ENCODE measurements at places on chromosomes 6 and 20.
A peak's percentile ranks its signal among the peaks of the same experiment; 100 is the strongest.

GRCh38 chr6:162217058-162217457 is 510.5 kb downstream of the PRKN start:
- no peak for DNase-seq

DNA sequence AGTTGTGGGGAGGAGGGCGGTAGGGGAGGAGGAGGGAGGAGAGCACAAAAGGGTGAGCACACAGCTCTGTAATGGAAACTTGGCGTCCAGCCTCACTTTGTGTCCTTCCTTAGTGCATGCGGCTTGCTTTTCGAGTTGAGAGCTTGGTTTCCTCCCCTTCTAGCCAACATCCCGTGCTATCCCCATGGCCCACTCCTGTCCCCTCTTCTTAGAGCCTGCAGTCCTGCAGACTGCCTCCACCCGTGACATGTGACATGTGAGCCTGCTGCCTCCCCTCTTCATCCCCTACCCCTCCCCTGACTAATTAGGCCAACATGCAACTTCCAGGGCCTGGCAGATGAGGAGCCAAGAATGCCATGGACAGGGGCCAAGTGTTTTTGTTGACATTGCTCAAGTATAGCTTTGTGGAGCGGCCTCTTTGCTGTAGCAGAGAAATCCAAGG is 63.2 kb downstream of the SLC24A3 start:
- DNase-seq: no peak

DNA sequence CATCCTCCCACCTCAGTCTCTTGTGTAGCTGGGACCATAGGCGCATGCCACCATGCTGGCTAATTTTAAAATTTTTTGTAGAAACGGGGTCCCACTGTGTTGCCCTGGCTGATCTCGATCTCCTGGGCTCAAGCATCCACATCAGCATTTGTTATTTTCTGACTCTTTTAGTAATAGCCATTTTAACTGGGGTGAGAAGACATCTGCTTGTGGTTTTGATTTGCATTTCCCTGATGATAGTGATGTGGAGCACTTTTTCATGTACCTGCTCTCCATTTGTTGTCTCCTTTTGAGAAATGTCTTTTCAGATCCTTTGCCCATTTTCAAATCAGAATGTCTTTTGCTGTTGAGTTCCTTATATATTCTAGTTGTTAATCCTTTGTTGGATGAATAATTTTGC is 22.2 kb upstream of the TULP4 start:
- DNase-seq: no peak

- no peak for DNase-seq
Observed at GRCh38 chr6:112310439-112311125, 36.5 kb upstream of the RFPL4B start.

DNA sequence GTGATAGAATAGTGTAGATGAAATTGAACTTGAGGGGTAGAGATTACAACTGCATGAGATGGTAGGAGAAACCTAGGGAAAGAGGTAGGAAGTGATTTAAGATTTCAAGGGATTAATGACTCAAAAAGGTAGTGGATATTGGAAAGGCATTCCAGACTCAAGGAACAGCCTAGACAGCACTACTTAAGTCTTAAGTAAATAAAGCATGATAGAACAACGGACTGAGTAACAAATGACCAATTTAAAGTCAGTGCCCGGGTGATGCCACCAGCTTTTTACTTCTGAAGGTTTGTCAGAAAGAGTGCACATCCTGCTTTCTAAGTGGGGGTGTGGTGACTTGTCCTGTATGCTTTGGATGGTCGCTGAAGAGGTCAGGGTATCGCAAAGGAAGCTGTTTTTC is 81.8 kb downstream of the PHACTR1 start:
- DNase-seq: no peak

GRCh38 chr20:1835186-1836035 is 59.8 kb upstream of the SIRPA start:
- DNase-seq: no peak

- DNase-seq: no peak
Observed at GRCh38 chr6:14770572-14770971, 475.3 kb upstream of the JARID2 start.

DNA sequence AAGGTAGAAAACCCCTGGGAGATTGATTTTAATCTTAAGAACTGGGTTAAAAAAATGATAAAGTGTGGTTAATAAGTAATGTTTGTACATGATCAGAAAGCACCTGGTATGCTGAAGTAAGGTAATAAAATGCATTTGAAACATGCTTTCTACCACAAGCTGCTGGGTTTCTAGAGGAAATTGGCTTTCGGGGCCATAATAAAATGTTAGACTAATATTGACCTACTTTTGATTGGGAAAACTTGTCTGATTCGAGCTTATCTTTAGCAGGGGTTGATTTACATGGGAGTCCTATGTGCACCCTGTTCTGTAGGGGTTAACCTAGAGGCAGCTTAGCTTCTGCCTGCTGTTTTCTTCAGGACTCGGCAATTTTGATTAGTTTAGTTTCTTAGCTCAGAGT is 50.5 kb downstream of the CRYBG1 start:
- no peak for DNase-seq

GRCh38 chr6:27176523-27177484 is 70.7 kb upstream of the PRSS16 start:
- peak; percentile 78 for DNase-seq

DNA sequence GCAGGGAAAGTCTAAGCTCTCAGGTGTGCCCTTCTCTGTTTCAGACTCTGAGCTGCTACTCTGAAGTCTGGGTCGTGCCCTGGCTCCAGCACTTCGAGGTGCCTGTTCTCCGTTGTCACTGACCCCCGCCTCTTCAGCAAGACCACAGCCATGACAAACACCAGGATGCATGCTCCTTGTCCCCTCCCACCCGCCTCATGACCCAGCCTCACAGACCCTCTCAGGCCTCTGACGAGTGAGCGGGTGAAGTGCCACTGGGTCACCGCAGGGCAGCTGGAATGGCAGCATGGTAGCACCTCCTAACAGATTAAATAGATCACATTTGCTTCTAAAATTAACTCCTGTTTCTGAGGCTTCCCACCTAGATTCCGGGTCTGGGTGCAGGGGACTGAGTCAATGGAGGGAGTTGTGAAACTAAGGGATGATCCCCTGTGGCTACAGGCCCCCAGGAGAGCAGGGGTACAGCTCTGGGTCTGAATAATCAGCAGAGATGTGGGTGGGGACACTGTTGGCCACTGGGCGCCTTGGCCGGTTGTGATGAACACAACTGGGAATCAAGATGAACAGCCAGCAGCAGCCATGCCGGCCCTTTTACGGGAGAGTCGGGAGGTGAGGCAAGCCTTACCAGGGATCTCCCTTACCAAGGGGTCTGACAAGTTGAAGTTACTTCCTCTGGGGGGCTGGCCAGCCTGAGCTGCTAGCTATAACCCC is 10.7 kb downstream of the CST7 start:
- no peak for DNase-seq

DNA sequence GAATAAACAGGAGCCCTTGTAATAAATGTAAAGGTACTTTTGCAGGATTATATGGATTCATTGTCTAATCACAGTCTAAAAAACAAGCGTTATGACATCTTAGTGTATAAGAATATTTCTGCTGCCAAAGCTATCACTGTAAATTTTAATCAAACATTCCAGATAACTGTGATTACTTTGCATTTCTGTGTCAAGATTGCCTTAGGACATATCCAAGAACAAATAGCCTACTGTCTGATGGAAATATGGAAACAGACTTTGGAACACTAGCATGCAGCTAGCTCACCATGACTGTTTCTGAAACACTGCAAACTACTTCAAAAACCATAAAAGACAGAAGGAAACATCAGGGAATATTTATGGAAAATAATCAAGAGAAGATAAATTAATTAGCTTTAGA is 248.7 kb upstream of the ASCC3 start:
- no peak for DNase-seq

GRCh38 chr6:149809798-149810197 is 54.4 kb downstream of the LRP11 start:
- DNase-seq: no peak

GRCh38 chr20:33791959-33792597 is 19.1 kb upstream of the CHMP4B start:
- peak; percentile 64 for DNase-seq

DNA sequence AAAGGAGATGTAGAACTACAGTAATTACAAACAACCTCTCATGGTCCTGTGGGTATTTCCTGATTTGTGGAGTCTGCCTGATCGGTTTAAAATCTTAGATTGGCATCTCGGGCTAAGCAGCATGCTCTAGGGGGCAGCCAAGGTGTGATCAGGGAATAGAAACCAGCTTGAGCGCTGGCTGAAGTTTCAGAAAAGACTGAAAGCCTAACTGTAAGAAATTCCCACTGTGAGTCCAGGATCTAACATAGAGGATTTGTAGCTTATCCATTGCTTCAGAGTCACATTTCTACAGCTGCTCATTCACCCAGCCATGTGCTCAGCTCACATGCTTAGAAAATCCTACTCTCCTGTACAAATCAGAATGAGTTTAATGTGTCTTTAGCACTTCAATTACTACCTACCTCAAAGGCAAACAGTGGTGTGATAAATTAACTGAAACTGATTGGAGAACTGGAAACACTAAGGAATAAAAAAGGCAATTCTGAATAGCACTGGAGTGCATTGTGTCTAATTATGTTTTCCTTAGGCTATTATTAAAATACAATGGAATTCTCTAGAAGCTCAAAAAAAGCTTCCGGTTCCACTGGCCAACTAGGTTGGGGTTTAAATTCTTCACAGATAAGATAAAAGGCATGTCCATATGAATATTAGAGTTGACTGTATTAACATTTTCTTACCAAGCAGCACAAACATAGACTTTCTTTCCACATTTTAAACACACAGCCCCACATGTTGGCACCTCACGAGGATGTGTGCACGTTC is 73.8 kb upstream of the MPC1 start:
- DNase-seq: peak; percentile 61

GRCh38 chr6:32153564-32154513 is at the start of gene PPT2:
PPT2 (plus strand) TSS chr6:32154141; CDS start chr6:32154595, 454 bp downstream.
- peak; percentile 75 for DNase-seq

- no peak for DNase-seq
Observed at GRCh38 chr6:36402481-36402880, 15.0 kb upstream of the ETV7 start.

GRCh38 chr6:38508894-38509293 is 130.8 kb downstream of the BTBD9 start:
- DNase-seq: no peak

GRCh38 chr6:56671651-56672461 is 29.2 kb upstream of the DST start:
- no peak for DNase-seq

- DNase-seq: no peak
Observed at GRCh38 chr6:56944661-56945060, 10.2 kb upstream of the BEND6 start.

DNA sequence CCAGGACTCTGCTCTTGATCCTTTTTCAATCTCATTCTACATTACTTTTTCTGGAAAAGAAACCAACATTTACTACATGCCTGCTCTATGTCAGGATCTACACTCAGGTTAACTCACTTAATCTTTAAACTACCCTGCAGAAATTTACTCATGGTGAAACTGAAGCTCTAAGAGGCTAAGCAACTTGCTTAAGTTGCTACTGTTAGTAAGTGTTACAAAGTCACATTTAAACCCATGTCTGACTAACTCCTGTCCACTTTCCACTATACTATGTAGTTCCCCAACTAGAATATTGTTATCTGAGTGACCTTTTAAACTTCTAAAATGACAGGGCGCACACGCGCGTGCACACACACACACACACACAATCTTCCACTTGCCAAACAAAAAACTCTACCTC is 5.0 kb downstream of the CEP162 start:
- DNase-seq: no peak

DNA sequence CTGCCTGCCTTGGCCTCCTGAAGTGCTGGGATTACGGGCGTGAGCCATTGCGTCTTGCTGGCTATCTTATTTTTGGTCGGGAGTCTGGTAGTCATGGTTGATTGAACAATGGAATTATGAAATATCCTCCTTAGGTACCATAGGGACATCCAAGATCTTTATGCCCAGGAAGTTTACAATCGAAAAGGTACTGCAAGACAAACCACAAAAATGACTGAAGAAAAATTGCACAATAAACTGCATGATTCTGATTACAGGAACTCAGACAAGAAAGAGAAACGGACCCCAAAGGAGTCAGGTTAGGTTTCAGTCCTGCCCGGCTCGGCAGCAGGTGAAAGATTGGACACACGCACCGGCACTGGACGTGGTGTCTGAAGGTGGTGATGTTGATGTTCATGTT is 5.3 kb downstream of the SLC26A8 start:
- no peak for DNase-seq

DNA sequence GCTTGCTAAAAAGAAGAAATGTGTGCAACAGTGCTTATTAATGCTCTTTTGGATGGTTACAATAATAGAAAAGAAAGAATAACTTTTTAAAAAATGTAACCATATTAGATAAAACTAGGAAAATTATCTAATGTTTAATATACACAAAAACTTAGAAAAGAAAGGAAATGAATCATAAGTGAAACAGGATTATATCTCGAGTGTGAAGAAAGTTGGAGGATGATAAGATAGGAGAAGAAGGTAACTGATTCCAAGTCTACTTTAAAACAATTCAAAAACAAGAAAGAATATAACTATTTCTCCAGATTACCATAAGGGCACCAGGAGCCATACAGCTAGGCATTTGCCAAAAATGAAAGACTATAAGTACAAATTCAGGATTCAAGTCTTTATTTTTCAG is 73.0 kb downstream of the PHIP start:
- no peak for DNase-seq

DNA sequence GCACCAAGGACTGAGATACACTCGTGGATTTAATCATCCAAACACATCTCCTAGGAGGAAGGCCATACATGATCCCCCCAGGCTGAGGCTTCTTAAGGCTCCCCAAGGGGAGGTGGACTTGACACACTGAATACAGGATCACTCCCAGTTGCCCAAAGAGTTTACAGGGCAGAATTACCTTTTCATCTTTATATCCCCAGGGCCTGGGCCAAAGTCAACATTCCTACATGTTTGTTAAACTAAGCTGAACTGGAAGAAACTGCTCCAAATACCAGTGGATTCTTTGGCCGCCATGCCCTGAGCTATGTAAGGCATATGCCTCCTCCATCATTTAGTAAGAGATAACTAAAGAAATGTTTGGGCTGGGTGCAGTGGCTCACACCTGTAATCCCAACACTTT is 22.2 kb upstream of the SERPINB1 start:
- no peak for DNase-seq

GRCh38 chr6:34005901-34006531 is 139.9 kb downstream of the GRM4 start:
- DNase-seq: no peak

- no peak for DNase-seq
Observed at GRCh38 chr20:50298554-50299324, 108.1 kb downstream of the CEBPB start.

DNA sequence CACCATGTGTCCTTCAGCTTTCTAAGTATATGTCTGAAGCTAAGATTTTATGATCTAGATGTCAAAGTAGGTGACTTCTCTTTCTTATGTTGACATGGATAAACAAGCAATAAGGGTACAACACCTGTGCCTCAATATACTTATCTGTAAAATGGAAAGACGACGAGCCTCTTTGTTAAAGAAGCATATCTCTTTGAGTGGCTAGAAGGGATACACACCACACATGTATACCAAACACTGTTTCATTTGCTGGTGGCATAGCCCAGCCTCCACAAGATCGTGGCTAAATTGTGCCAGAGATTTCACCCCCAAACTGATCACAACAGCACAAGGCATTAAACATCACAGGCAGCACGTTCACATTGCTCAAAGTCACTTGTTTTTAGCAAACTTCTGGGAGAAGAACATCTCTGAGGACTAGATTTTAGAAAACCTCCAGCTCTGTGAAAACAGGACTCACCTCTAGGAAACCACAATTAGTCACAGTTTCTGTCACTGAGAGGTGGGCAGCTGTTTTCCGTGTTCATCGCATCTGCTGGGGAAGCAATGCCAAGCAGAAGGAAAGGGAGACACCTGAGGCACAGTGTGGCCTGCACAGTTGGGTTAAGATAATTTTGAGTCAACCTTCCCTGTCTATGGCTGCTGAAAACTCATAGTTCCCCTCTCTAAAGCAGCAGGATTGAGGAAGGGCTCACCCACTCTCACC is 263.0 kb upstream of the PLCB4 start:
- DNase-seq: no peak

Data from CD4-positive, alpha-beta T cell treated with Interleukin-17A for 4 hours (primary cell).